ENCODE measurements at places on chromosomes 7 and 10.

GRCh38 chr10:108787932-108788331 is 1135.4 kb downstream of the XPNPEP1 start:
- peak; percentile 38 for DNase-seq

DNA sequence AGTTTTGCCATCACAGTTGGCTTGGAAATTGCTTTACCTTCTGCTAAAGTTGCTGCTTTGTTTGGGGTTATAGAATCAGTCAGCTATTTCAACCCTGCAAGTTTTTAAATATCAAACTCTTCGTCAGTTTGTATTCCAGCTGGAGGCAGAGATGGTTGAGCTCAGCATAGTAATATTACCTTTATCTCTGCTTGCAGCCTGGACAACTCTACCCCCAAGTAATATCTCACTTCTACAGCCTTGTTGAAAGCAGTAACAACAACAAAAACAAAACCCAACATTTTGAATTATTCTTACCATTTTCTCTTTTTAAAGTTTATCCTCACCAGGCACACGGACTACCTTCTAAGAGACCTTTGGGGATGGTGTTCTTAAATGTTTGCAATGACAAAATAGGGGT is 239.1 kb upstream of the PHF14 start:
- no peak for DNase-seq

- no peak for DNase-seq
These were observed 42.9 kb upstream of the CNPY1 start for GRCh38 chr7:155589001-155589980.

DNA sequence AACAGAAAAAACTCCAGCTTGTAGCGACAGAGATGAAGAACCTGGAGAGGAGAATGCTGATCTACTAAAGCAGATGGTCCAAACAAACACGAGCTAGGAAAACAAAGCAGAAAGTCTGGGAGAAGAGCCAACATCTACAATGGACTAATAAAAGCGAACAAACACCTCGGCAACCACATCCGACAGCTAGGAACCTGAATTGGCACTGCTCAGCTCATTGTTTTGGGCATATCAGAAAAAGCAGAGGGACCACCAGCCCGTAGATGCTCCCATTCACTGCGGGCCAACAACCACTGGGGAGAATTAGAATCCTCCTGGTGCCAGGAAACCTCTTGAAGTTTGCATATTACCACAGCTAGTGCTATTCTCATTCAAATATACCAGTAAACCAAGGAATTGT is 204.7 kb downstream of the NXPH1 start:
- no peak for DNase-seq

GRCh38 chr7:143331179-143331801 is 15.4 kb downstream of the CLCN1 start:
- DNase-seq, result peak; percentile 74

- DNase-seq, result no peak
These were observed 41.5 kb downstream of the PYROXD2 start for GRCh38 chr10:98373260-98374040.

DNA sequence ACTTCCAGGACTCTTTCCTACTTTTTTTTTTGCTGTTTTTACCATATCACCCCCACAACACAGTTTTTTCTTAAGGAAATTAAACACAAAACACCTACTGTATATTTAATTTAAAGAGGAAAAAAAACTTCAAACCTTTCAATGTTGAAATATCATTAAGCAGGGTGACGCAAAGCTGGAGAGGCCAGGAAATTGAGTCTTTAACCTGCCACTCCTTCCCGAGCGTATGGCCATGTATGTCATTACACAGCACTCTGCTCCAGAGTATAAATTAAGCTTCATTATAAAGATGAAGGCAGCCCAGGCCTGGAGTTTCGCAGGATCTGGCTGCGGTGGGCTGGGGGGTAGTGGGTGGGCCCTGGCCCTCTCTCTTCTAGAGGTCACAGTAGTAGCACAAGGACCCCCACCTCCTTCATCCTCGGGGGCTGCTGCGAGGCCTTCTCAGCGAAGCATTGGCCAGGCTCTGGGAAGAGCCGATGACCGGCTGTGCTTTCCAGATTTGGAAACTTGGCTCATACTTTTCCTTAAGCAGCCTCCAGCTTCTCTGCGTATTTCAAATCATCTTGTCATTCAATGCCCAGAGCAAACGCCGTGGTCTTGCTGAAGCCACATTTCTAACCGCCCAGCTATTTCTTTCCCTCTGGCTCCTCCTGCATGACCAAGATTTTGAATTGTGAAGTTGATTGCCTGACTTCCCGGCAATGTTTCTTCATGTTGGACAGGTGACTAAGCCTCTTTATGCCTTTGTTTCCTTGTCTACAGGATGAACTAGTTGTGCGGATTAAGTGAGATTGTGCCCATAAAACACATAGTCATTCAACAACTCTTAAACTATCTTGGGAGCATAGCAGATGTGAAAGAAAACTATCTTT is 765.1 kb downstream of the SUGCT start:
- no peak for DNase-seq

GRCh38 chr10:133350950-133351329 is 3.8 kb downstream of the PRAP1 start:
- DNase-seq, result no peak

DNA sequence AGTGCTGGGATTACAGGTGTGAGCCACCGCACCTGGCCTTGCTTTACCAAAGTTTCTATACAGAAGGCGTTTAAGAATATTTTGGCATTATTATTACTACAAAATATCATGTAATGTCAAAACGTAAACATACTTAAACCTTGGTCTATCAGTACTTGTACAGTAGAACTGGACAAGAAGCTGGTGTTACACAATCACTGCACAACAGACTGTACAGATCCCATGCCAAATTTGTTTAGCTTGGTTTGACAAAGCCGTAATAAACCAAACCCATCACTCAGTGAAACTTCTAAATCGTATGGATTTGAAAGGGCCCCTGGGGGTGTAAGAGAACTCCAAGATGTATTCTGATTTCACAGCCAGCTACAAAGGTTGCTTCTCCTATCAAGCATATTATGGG is 51.8 kb upstream of the RHEB start:
- DNase-seq, result no peak

- DNase-seq, result no peak
These were observed 45.5 kb upstream of the RHOBTB1 start for GRCh38 chr10:60989400-60989876.

DNA sequence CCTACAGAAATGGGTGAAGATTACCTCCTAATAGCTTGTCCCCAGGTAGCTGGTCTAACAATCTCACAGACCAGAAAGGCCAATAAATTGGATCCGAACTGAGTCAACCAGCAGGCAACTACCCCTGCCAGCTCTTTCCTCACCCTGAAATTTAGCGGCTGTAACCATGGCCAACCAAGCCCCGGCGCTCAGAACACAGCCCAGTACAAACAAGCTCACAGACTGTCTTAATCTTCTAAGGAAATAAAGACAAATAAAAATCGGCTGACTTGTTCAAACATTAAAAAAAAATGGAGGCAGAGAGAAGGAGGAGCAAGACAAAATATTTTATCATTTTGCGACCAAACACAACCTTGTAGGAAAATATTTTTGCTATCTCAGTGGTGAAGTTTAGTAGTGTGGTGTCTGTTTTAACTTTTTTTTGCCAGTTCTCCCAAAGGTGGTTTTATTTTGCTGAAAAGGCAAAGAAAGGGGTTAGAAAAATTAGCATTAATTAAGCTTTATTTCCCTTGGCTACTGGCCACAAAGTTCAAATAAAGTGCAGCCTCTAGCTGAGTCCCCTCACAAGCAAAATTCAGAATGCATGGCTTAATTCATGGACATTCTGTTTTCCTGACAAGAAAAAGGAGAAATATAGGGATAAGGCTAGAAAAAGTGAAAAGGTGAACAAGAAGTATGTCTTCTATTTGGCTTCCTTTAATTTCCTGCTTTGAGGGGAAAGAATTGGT is 313.0 kb upstream of the NPVF start:
- DNase-seq, result no peak

DNA sequence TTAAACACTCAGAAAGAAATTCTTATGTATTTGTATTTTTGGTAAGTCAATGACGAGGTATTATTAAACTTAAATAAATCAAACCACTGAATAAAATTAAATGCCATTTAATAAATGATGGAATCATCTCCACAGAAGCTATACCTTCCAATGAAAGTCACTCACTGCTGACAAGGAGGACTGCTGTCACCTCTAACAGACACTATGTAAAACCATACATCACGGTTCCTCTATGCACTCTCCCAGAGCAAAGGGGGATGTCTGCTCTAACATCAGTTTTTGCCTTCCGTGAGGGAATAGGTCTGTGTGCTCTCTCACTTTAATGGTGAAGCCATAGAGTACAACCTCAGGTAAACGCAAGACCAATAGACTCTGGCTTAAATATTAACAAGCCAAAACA is 99.7 kb upstream of the DDC start:
- DNase-seq, result no peak

DNA sequence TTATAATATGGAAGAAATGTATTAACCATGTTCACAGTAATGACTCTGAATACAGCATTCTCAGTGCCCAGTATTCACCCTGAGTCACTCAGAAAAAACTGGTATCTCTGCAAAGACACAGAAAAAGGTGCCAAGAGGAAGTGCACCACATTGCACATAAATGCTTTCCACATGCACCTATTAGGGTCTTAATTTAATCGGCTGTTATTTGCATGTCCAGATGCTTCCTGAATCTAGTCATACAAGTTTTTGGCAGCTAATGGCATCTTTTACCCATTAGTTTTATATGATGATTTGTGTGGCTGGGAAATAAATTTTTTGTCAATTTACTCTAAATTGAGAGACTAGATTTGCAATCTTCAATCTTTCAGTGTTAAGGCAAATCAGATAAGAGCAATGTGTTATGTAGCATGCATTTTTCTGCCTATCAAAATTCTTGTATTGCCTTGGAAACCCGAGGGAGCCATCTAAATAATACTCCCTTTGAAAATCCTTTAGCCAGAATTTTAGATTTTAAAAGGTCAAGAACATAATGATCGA is 58.2 kb downstream of the ZNF680 start:
- DNase-seq, result no peak

- no peak for DNase-seq
These were observed 166.9 kb downstream of the GLI3 start for GRCh38 chr7:42070068-42070467.

GRCh38 chr10:106308284-106308683 is 856.2 kb downstream of the SORCS1 start:
- DNase-seq, result no peak

DNA sequence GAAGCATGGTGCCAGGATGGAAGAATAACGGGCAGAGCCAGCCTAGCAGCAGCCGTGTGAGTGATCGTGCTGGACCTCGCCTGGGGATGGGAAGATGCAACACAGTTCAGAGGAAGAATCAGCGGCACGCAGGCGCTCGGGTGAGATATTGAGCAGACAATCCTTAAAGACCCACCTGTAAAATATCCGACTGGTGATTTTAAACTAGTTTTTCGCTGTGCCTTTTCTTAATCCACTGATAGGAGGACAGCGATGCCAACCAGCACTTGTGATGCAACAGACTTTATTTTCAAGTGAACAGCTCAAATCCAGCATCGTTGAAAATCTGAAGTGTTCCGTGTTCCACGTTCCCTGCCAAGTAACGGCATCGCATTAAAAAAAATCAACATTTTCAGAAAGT is 214.7 kb downstream of the TEX36 start:
- DNase-seq, result no peak

DNA sequence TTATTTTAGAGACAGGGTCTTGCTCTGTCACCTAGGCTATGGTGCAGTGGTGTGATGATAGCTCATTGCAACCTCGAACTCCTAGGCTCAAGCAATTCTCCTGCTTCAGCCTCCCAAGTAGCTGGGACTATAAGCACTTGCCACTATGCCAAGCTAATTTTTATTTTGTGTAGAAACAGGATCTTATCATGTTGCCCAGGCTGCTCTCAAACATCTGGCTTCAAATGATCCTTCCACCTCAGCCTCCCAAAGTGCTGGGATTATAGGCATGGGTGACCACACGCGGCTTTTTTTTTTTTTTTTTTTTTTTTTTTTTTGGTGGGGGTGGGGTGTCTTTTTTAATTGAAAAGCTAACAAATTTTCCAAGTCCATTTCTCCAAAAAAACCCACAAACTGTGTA is 18.4 kb downstream of the HPS6 start:
- no peak for DNase-seq

GRCh38 chr7:20959281-20959680 is 172.6 kb upstream of the SP8 start:
- no peak for DNase-seq

GRCh38 chr10:34626158-34626880 is 188.8 kb downstream of the PARD3 start:
- peak; percentile 13 for DNase-seq

- DNase-seq, result no peak
These were observed 75.9 kb upstream of the GNA12 start for GRCh38 chr7:2920041-2920440.

DNA sequence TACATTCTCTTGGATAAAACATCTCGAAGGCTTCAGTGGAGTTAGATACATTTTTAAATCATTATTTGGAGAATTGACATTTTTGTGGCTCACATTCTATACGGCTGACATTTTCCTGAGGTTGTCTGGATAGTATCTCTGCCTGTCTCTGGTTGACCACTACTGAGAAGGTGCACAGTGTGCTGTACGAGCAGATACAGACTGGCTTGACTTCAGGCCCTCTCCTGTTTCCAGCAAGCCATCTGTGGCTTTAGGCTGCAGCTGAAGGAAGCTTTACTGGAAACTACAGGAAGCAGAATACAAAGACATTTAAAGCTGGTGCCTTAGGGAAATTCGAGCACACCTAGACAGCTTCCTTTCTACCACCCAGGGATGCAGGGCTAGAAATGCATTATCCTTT is 39.3 kb upstream of the RSU1 start:
- DNase-seq, result peak; percentile 35

- no peak for DNase-seq
These were observed 540.2 kb downstream of the GATA3 start for GRCh38 chr10:8594711-8595110.

DNA sequence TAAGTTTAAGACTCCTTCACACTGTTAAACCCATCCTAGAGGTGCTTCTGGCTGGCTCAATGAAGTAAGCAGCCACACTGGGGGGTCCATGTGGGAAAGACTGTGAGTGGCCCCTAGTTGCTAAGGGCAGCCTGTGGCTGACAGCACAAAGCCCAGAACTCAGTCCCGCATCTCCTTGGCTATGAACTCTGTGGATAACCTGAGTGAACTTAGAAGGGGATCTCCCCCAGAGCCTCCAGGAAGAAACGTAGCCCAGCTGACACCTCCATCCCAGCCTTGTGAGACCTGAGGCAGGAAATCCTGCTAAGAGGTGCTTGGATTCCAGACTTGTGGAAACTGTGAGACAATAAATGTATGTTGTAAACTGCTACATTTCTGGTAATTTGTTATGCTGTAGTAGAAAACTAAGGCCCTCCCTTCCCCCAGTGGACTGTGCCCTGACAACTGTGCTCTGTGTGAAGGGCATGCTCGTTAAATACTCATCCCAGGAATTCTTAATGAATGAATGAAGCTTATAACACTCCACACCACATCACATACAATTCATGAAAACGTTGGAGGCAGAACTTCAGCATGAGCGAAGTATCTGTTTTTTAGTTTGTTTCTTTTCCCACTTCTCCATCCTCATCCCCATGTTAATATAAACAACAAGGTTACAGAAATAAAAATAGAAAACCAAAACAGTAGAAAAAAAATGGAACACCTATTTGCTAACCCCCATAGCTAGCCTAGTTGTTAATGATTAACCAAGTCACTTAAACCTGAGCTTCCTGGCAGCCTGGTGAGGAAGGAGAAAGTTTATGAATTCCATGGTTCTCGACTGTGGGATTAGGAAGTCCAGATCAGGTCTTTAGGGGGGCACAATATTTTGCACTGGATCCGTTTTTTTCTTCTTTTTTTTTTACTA is 36.8 kb upstream of the AOAH start:
- DNase-seq, result no peak

GRCh38 chr10:125262409-125262808 is 102.0 kb upstream of the CTBP2 start:
- DNase-seq, result no peak
